ENCODE measurements at places on chromosomes 12 and 14. TPM values are rescaled to one million over a fixed set of nuclear protein-coding genes. Genes with fewer than 3 reads are reported as not detected.

The C14orf93 gene
- 7.8 TPM for total RNA-seq

The AMDHD1 gene
- 1.6 TPM for total RNA-seq

The CLIP1 gene
- total RNA-seq = 61.4 TPM

GRCh38 chr12:24470050-24470449 lies 478.9 kb downstream of the BCAT1 start:
- DNase-seq = no peak

DNA sequence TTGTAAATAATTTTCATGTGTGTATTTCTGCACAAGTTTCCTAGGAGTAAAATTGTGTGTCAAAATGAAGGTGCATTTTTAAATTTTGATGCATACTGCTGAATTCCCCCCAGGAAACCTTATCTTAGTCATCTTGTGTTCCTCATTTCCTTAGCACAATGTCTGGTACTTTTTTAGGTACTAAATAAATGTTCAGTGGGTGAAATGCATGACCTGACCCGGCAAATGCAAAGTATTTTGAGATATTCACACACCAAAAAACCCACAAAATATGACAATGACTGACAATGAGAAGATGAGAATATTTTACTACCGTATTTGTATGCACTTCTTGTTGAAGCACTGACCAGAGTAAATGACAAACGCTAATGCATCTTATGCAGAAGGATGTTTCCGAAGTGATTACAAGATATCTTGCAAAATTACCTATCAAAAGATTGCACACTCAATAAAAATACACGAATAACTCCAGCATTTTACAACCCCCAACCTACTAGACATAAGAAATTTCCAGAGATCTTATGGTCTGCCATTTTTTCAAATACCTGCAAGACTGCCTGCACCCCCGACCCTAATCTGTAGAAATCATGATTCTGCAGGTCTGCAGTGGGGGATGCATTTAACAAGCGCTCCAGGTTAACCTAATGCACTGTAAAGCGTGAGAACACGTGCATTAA lies 895 bp upstream of the PRKAB1 start:
- DNase-seq = no peak

- no peak for DNase-seq
Measured at GRCh38 chr14:22375321-22375930, 213.6 kb downstream of the DAD1 start.

DNA sequence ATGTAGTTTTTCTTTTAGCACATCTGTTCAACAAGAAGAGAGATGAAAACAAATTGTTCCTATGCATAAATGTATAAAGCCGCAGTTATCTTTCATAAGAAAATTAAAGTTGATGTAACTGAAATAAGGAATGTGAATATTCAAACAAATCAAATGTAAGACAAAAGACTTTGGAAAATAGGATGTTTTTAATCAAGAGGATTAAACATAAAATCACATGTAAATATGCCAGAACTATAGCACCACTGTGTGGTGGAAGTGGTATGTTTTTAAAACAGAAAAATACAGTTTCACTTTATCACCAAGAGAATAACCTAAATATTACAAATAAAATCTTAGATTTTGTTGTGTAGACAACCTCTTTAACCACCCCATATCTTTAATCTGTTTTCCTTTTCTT lies 40.4 kb downstream of the CAPS2 start:
- DNase-seq = no peak

- no peak for DNase-seq
Measured at GRCh38 chr14:89332031-89332430, 85.0 kb downstream of the FOXN3 start.

GRCh38 chr14:93824518-93825234 lies 36.4 kb upstream of the PRIMA1 start:
- DNase-seq = no peak

DNA sequence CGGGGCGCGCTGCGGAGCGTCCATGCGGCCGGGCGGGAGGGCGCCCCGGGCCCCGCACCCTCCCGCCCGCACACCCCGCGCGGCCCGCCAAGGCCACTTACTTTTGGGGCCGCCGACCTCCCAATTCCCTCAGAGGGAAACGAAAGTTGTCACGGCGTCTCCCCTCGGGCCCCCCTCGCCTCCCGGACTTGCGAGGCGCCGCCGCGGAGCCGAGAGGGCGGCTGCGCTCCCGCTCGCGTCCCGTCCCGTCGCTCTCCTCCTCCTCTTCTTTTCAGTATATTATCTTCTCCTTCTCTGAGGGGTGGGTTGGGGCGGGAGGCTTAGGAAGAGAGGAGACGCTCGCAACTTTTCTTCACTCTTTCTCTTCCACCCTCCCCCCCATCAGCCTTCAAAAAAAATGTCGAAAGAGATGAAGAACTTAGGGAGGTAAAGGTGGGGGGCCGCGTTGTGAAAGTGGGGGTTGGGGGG lies 613 bp downstream of the DUSP16 start:
- DNase-seq = peak; percentile 37

DNA sequence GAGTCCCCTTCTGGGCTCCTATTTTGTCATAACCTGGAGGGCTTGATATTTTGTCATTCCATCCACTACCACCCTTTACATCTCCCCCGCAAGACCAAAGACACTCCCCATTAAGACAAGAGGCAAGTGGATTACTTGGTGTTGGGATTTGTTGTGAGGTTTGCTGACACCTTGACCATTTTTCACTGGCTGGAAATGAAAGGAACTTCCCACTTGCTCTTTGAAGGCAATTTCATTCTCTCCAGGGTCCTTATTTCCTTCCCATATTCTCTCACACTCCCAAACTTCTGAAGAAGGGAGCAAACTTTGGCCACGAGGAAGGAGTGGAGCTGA lies 14.9 kb downstream of the AGAP2 start:
- DNase-seq = no peak

- no peak for DNase-seq
Measured at GRCh38 chr12:422526-422925, 21.1 kb downstream of the CCDC77 start.

All from activated CD8-positive, alpha-beta T cell treated with anti-CD3 and anti-CD28 coated beads, Interleukin-2, amount 10 ng/mL, durations not matched to agents 7 days and 5 days (primary cell).